ENCODE measurements at places on chromosomes 12 and 14.

GRCh38 chr14:92719421-92719820 lies 29.0 kb downstream of the LGMN start:
- DNase-seq = no peak

GRCh38 chr12:47739979-47740378 lies 14.7 kb upstream of the ENDOU start:
- no peak for DNase-seq

- DNase-seq = no peak
Measured at GRCh38 chr12:128969480-128970055, 116.3 kb downstream of the GLT1D1 start.

GRCh38 chr14:75053396-75054291 lies 2.4 kb upstream of the MLH3 start:
- DNase-seq = no peak

- no peak for DNase-seq
Measured at GRCh38 chr14:63752449-63753169, 24.7 kb upstream of the SGPP1 start.
